ENCODE measurements at places on chromosomes 13 and 19. TPM values are rescaled to one million over a fixed set of nuclear protein-coding genes. Genes with fewer than 3 reads are reported as not detected.

- DNase-seq = no peak
- no peaks in the 10 kb centered on the region for H3K36me3 ChIP-seq
- no peak overlapping the region for H3K27ac ChIP-seq
- no peak overlapping the region for H3K4me3 ChIP-seq
- no peaks in the 10 kb centered on the region for H3K27me3 ChIP-seq
Measured at GRCh38 chr13:54305377-54305776, 1276.8 kb downstream of the OLFM4 start.

- H3K36me3 ChIP-seq = no peaks in the 10 kb centered on the region
- DNase-seq = no peak
- H3K4me1 ChIP-seq = no peaks in the 10 kb centered on the region
- H3K4me3 ChIP-seq = no peak overlapping the region
- H3K27ac ChIP-seq = no peak overlapping the region
Measured at GRCh38 chr13:57123681-57124080, 17.0 kb upstream of the PRR20A start.

Gene NCLN
- total RNA-seq = 129 TPM

Gene PRRG2
- 0.40 TPM for total RNA-seq

Gene ESD
- total RNA-seq = 96.8 TPM

GRCh38 chr13:30499338-30499737, 33.6 kb upstream of the HMGB1 start:
- no peaks in the 10 kb centered on the region for H3K4me1 ChIP-seq
- H3K4me3 ChIP-seq = no peak overlapping the region
- H3K27me3 ChIP-seq = no peaks in the 10 kb centered on the region
- no peaks in the 10 kb centered on the region for H3K36me3 ChIP-seq

- H3K4me1 ChIP-seq = peaks cover 5% of the 10 kb centered on the region
- no peak overlapping the region for H3K4me3 ChIP-seq
- no peaks in the 10 kb centered on the region for H3K27me3 ChIP-seq
- no peaks in the 10 kb centered on the region for H3K36me3 ChIP-seq
Measured at GRCh38 chr19:28403690-28404089, 809.3 kb downstream of the UQCRFS1 start.

GRCh38 chr13:62171697-62172096, 756.0 kb upstream of the PCDH20 start:
- H3K4me1 ChIP-seq = no peaks in the 10 kb centered on the region
- H3K4me3 ChIP-seq = no peak overlapping the region
- no peak for DNase-seq
- no peaks in the 10 kb centered on the region for H3K36me3 ChIP-seq
- H3K27me3 ChIP-seq = no peaks in the 10 kb centered on the region

Gene WDR88
- total RNA-seq = not detected

- H3K27ac ChIP-seq = no peak overlapping the region
- DNase-seq = no peak
Measured at GRCh38 chr13:63938851-63939250, 2523.2 kb upstream of the PCDH20 start.

All from transverse colon (tissue), 4 donors.